Dermis blood vessel endothelial cell (primary cell): ENCODE measurements at places on chromosomes 7 and 10. TPM values are rescaled to one million over a fixed set of nuclear protein-coding genes. Genes with fewer than 3 reads are reported as not detected.
A peak's percentile ranks its signal among the peaks of the same experiment; 100 is the strongest.

THNSL1 gene
- 2.9 and 4.3 TPM in 2 replicates for total RNA-seq

SLC16A12 gene
- total RNA-seq, result 0.14 and 0.34 TPM in 2 replicates

ZNF212 gene
- 3.7 and 4.6 TPM in 2 replicates for total RNA-seq

ZNF804B gene
- not detected in 2 replicates for total RNA-seq

FOXP2 gene
- total RNA-seq, result 3.7 and 11.4 TPM in 2 replicates

AKR1C8 gene
- 1.5 TPM in 1 of 2 replicates, not detected in the other for total RNA-seq

REEP3 gene
- 57.4 and 67.6 TPM in 2 replicates for total RNA-seq

PHF14 gene
- 45.0 and 45.8 TPM in 2 replicates for total RNA-seq

SLC18A3 gene
- total RNA-seq, result not detected in 2 replicates

GRID2IP gene
- total RNA-seq, result 0.05 TPM in 1 of 2 replicates, not detected in the other

DNA sequence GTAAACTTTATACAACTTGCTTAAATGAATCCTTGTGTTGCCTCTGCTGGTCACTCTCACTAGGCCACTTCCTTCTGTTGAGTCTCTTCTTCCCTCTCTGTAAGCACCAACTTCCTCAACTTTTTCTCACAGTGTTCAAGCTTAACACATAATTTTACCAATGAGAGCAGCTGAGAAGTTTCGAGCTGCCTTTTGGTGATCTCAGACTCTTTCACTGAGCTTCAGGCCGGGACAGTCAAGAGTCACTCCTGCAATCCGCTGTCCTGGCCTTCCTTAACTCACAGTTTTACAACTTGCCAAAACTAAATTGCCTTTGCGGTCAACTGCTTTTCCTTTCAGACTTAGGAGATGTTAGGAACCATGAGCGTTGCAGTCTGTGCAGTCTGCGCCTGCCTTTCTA, 47.4 kb downstream of the PRPF18 start:
- no peak for DNase-seq

- no peak for DNase-seq
Measured at GRCh38 chr7:23514755-23515154, 17.0 kb downstream of the TRA2A start.

- DNase-seq, result no peak
Measured at GRCh38 chr7:105975770-105976417, 12.8 kb downstream of the CDHR3 start.

- no peak for DNase-seq
Measured at GRCh38 chr7:37110660-37111424, 337.8 kb downstream of the ELMO1 start.

DNA sequence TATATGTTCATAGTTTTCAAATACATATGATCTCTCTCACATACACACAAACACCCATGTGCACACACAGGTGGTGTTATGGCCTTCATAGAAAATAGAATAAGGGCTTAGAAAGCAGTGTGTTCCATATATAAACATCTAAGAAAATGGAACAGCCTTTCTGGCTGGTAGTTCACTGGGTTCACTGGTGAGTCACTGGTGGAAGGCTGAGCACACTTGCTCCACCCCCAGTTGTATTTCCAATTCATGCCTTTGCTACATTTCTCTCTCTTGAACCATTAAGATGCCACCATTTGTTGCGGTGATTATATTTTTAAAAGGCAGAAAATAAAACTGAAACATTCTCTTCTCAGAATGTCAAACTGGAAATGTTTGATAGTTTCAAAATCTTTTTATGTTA, 252.1 kb downstream of the GLI3 start:
- DNase-seq, result peak; percentile 39

GRCh38 chr10:36577126-36577525, 548.3 kb upstream of the ANKRD30A start:
- no peak for DNase-seq

GRCh38 chr7:20560325-20561180, 54.9 kb upstream of the ABCB5 start:
- no peak for DNase-seq

GRCh38 chr10:123868038-123869019, 23.3 kb downstream of the CPXM2 start:
- DNase-seq, result no peak

DNA sequence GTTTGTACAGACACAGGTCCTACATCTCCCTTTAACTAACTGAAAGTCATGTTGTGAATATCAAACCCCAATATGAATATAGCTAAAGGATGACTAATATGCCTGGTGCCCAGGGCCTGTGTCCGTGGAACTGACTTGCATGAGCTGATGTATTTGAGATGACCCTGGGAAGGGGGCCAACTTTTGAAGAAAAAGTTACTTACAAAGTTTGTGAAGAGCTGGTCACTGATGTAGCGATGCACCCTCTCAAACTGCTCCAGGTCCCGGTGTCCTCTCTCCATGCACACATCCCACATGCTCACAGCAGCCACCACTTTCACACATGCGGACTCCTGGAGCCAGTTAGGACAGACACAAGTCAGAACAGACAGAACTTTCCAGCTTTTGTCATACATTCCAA, 106.2 kb downstream of the ABCC2 start:
- peak; percentile 47 for DNase-seq

DNA sequence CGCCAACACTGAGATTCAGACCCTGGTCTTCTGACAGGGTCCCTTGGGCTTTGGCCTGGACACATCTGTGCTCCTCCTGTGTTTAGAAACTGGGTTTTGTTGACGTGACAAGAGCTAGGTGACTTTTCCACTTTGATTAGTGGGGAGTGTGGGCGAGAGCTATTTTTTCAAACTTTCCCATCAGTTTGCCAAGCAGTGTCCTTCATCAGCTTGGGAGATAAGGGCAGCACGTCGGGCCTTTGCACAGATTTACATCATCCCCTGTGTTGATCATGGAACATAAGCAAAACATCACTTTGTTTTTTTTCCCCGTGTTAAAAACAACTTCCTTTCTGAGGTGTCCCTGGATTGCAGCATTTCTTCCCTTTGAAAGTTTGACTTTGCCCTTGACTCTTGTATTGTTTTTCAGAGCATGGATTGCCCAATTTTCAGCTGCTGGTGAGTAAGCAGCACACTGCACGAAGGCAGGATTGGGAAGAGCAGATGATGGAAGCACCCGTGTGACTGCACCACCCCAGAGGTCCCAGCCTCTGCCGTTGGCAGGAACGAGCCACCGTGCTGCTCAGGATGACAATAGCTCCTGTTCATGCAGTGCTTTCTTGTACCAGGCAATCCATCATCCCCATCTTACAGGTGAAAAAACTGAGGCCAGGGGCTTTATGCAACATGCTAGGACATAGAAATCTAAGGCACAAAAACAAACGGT, 6.4 kb upstream of the IGFBP1 start:
- peak; percentile 51 for DNase-seq

DNA sequence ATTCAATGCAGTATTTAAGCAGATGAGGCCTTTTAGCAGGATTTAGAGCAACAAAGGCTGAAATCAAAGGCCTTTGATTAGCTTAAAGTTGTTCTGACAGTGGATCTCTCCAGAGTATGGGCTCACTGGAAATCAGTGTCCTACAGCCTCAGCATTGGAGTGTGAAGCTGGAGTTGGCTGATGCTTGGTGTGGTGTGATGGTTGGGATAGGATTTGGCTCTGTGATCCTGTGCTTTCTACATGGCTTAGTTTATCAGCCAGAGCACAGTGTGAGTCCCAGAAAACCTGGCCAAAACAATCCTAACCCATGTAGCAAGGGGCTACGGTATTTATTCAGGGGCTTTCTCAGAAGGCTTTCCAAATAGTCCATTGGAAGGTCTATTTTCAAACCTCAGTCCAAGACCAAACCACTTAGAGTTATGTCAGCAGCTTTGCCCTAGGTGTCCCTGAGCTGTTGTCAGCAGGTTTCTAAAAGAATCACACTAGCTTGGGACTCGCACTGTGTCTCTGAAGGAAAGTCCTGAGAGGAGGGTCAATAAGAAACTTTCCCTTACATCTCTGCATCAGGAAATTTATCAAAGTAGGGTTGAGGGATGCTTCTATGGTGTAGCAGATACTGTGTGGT, 65.4 kb upstream of the ANKRD1 start:
- no peak for DNase-seq

DNA sequence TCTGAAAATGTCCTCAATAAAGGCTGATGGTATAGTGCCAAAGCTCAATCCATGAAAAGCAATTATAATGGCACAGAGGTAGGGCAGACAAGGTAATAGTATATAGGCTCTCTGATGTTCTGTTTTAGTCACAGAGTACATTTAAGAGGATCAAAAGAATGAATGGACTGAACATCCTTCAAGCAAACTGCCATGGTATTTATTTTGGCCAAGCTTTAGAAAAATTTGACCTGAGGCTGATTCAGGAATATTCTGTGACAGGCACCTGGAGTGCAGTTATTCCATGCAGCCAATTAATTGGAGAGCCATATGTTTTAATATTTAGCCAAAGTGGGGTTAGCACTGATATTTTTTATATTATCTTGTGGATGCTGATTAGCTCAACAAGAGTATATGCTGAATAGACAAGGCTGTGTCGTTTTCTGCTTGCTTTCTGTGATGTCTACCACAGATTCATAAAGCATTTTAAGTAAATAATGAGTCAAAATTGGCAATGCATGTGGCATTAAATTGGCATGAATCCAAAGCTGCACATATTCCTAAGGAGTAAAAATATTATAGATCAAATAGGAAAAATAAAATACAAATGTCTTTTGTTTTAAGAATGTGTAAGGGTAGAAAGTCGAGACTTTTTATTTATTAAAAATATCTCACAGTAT, 177.4 kb downstream of the PCLO start:
- no peak for DNase-seq

- no peak for DNase-seq
Measured at GRCh38 chr7:34043461-34044305, 138.3 kb downstream of the BMPER start.

DNA sequence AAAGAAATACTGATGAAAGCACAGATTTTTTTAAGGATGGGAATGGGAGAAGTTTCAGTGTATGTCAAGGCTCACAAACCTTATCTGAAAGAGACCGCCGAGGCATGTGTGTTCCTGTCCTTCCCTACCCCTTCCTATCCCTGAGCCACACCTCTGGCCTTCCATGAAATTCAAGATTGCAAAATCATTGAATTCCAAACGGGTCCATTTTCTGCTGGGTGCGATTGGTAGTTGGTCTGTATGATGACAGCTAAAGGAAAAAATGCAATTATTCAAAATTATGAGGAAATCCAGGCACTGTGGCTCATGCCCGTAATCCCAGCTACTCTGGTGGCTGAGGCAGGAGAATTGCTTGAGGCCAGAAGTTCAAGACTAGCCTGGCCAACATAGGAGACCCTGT, 170.1 kb downstream of the ARHGAP12 start:
- no peak for DNase-seq
